Breast epithelium (tissue), 4 donors: ENCODE measurements at places on chromosomes 7 and 10. TPM values are rescaled to one million over a fixed set of nuclear protein-coding genes. Genes with fewer than 3 reads are reported as not detected.

GRCh38 chr7:144391823-144392255, 11.7 kb downstream of the NOBOX start:
- DNase-seq: no peak

GRCh38 chr10:51266496-51266895, 192.2 kb downstream of the PRKG1 start:
- no peak for DNase-seq

Gene ITPRIP
- 20.9 TPM for total RNA-seq

Gene ANKRD2
- total RNA-seq: not detected

DNA sequence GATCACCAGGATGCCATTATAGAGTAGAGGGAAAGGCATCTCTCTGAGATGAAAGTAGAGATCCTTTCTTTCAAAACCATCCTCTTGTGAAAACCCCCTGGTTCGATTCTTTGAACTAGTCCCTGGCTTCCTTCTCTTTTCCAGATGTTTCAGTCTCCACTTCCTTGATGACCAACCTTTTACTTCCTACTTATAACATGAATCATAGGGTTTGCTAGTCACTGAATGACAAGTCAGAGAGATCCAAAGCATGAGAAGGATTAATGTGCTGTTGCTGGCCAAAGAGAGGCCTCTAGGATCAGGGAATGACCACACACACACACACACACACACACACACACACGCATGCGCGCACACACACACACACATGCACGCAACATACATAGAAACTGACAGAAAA, 161.1 kb upstream of the FRMD4A start:
- DNase-seq: no peak

Gene C10orf105
- 0.29 TPM for total RNA-seq

DNA sequence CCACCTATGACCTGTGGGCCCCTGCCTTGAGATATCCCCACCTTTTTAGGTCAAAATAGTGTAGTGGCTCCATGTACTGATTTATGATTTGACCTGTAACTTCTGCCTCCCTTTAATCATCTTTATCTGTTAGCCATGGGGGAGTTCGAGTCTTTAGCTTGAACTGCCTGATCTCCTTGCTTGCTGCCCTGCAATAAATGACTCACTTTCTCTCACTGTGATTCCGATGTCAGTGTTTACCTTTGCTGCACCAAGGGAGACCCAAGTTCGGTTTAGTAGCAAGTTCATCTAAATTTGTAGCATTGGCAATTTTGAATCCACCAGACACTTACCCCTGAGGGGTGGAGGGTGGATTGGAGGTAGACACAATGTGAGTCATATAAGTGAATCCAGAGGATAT, 814.6 kb upstream of the AUTS2 start:
- no peak for DNase-seq

- no peak for DNase-seq
These were observed 37.2 kb upstream of the TMEM273 start for GRCh38 chr10:49225218-49225876.

DNA sequence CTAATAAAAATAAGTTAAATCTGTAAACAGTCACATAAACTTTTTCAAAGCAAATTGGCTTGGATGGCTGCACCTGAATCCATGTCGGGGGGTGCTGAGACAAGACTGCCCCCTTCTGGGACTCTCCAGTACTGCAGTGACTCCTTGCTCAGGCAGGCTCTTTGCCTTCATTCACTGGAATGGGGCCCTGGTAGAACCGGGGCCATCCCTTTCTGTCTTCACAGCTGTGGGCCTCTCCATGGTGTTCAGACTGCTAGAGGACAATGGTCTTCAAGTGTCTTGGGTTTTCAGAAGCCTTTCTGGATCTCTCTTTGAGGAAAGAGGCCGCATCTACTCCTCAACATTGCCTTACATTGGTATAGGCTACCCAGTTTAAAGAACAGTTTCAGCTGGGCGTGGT, 16.1 kb upstream of the IMPDH1 start:
- no peak for DNase-seq

DNA sequence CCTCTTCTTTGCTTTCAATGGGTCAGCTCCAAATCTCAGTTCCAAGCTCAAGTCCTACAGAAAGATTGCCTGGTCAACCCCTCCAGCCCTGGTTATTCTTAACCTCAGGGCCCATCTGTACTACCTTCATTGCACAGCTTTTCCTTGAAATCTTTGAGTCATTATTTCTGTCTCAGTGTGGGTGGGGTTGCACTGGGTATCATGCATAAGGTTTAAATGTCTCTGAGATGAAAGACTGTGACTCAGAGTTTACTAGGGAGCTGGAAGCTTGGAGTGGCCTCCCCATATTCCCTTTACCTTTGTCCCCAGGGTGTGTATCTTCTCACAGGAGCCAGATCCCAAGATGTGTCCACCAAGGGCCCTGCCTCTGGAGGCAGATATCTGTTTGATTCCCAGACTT, 3.3 kb upstream of the OR6V1 start:
- DNase-seq: no peak

- no peak for DNase-seq
These were observed 27.9 kb downstream of the OGDH start for GRCh38 chr7:44634187-44634838.

Gene CRPPA
- total RNA-seq: 6.0 TPM

DNA sequence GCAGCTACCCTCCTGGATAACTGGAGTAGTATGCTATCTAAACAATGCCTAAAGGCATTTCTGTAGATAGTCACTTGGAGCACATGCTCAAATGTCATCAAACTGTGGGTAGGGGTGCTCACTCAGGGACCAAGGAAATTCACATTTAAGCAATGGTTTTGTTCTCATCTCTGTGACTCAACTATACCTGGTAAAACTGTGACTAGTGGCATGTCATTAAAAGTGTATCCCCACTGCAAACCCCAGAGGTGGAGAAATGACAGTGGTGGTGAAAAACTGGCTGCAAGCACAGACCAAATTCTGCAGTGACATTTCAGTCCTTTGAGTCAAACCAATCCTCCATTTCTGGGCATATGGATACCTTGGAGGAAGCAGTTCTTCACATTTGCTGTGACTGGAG, 134.2 kb upstream of the EFCAB10 start:
- DNase-seq: no peak

Gene OR6V1
- not detected for total RNA-seq

- no peak for DNase-seq
These were observed 257.2 kb upstream of the GLI3 start for GRCh38 chr7:42494199-42494710.

DNA sequence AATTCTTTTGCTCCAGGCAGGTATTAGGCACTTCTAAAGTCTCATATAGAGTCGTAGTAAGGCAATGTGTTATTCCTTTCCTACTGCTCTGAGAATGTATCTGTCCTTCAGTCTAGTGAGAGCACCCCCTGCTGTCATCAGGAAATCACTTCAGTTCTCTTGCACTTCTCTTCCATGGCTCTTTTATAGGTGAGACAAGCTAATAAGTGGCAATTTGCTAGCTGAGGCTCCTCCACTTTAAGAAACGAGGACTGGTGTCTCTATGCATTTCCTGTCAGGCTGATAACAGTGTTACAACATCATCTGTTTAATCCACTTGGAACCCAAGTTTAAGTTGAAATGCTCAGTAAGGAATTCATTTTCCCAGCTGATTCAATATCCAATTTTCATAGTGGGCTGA, 350.6 kb downstream of the TFEC start:
- no peak for DNase-seq

Gene PTF1A
- total RNA-seq: not detected

Gene TDRD1
- under 0.01 TPM for total RNA-seq

DNA sequence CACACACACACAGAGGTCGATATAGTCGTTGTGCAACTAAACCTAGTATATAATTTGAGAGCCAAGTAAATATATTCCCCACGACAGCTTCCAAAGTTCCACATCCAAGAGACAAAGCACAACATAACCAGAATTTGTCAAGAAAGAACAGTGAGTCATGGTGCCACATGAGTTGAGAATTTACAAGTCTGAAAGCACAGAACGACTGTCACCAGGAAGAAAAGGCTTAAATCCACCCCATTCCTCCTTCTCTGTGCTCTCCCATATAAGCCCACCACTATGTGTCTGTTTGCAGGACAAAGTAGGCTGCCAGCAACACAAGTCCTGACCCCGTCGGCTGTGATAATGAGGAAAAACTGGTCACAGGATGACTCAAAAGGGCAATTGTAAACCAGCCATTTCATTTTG, 32.8 kb downstream of the GSAP start:
- no peak for DNase-seq
